NCI-H2081 treated with DMSO at 0.1 percent for 48 hours (cell line): ENCODE measurements at places on chromosomes 2 and 18.
A peak's percentile ranks its signal among the peaks of the same experiment; 100 is the strongest.

DNA sequence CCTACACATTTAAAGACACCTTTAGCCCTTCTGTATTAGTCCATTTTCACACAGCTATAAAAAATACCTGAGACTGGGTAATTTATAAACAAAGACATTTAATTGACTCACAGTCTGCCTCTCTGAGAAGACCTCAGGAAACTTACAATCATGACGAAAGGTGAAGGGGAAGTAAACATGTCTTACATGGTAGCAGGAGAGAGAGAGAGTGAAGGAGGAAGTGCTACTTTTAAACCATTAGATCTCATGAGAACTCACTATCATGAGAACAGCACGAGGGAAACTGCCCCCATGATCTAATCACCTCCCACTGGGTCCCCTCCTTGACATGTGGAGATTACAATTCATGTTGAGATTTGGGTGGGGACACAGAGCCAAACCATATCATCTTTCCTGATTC, 946.6 kb downstream of the SLC4A3 start:
- no peak for DNase-seq

DNA sequence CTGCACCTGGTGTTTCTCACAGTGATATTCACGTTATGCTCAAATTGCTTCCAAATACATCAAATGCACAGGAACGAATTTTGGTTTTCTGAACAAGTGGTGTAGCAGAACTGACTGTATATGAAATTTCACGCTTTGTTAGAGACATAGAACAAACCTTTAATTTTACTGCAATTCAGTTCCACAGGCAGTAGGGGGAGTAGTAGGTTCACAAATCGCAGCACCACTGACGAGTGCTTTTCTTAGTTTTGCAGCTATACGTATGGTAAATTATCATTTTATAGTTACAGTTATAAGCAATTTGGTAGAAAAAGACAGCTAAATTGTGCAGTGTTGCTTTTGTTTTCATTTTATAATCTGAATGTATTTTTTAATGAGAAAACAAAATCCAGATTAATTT, 113.3 kb downstream of the KIAA1328 start:
- DNase-seq: no peak

DNA sequence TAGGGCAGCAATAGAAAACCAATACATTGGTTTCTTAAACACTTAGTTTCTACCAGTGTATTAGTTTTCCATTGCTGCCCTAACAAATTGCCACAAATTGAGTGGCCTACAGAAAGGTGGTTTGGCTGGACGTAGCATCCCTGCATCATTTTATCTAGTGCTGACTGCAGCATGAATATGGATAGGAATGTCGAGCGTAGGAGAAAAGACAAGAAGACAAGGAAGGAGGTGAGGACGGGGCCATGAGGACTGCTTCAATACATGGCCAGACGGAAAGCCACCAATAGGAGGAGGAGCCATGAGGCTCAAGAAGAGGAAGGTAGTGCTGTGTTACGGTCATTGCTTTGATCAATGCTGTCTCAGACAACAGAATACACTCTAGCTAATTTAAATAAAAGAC, 154.5 kb upstream of the NDUFV2 start:
- DNase-seq: no peak

DNA sequence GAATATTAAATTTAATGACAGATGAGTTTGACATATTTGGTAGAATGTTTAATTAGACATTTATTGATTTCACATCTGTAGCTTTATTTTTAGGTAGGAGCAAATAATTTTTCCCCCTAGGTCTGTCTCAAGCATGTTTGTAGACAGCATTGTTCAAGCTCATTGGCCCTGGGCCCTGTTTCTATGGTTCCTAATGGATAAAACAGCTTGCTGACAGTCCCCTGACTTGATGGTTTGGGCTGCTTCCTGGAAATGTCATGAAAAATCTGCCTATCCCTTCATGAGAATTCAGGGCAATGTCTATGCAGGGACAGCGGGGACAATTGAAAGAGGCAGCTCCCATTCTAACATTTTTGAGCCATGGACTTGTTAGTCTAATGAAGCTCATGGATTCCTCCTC, 14.6 kb upstream of the MEP1B start:
- DNase-seq: no peak

- DNase-seq: no peak
Observed at GRCh38 chr2:229752970-229753729, 38.8 kb upstream of the DNER start.

GRCh38 chr2:28612131-28612812, 116.4 kb downstream of the PLB1 start:
- no peak for DNase-seq

GRCh38 chr2:23826040-23826439, 100.9 kb downstream of the ATAD2B start:
- DNase-seq: no peak

DNA sequence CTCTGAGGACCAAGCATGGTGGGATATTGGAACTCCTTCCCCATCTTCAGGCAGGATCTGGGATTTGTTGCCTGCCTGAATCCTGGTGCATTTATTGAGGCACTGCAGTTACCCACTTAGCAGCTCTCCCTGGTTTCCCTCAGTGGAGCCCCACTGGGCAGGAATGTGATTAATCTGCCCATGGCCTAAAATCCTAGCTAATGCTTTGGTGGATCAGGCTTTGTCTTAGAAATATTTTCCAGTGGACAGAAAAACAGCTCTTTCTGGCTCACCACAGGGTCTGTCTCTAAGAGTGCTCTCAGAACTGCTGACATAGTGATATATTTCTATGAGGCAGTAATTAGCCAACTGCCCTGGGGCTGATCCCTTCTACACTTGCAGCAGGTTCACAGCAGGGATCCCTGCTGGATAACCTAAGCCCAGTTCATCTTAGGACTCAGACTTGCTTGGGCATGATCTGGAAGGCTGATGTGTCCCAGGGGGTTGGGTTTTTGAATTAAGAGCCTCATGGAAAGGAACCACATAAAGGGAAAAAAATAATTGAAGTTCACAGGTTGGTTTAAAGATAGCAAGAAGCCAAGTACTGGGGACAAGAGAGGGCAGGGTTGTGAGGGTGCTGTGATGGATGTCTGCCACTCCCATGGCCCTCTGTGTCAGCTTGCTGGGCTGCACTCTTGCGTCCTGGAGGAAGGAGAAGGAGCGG, 44.3 kb upstream of the ZDBF2 start:
- DNase-seq: peak; percentile 67

- no peak for DNase-seq
Observed at GRCh38 chr2:214946949-214947348, 137.5 kb upstream of the BARD1 start.

- DNase-seq: no peak
Observed at GRCh38 chr18:9233771-9234440, 97.3 kb downstream of the ANKRD12 start.

- no peak for DNase-seq
Observed at GRCh38 chr2:229339618-229340017, 68.5 kb upstream of the PID1 start.

- no peak for DNase-seq
Observed at GRCh38 chr18:1652018-1652417, 747.3 kb downstream of the ADCYAP1 start.

GRCh38 chr2:11016735-11017388, 105.1 kb downstream of the KCNF1 start:
- DNase-seq: no peak

DNA sequence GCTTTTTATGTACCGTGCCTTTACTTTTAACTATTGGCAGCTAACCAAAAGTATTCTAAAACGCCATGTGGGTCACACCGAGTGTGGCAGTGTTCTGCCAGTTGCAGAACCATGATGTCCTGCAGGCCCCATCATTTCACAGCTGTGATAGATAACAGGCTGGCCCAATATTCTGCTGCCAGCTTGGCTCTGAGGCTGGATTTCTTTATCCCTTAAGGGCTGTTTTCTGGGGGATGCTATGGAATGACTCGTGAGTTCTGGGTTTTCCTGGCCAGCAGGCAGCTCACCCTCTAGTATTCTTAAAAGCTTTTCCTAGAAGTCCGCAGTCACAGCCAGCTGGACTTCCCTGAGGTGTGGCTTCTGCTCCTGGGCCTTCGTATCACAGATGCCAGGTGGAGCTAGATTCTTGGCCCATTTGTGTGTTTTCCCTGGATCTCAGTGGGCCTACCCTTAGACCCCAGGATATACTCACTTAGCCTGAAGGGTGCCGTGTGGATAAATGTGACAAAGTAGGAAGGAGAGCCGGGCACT, 41.0 kb downstream of the FHOD3 start:
- DNase-seq: no peak

GRCh38 chr2:222025881-222026271, 272.9 kb downstream of the PAX3 start:
- peak; percentile 20 for DNase-seq

- no peak for DNase-seq
Observed at GRCh38 chr2:100427627-100428258, 10.3 kb upstream of the CHST10 start.

GRCh38 chr2:210592726-210593125, 36.3 kb downstream of the CPS1 start:
- no peak for DNase-seq

- no peak for DNase-seq
Observed at GRCh38 chr2:166112193-166112605, 15.6 kb downstream of the SCN1A start.

- DNase-seq: no peak
Observed at GRCh38 chr2:146523196-146523595, 1321.6 kb upstream of the ACVR2A start.

DNA sequence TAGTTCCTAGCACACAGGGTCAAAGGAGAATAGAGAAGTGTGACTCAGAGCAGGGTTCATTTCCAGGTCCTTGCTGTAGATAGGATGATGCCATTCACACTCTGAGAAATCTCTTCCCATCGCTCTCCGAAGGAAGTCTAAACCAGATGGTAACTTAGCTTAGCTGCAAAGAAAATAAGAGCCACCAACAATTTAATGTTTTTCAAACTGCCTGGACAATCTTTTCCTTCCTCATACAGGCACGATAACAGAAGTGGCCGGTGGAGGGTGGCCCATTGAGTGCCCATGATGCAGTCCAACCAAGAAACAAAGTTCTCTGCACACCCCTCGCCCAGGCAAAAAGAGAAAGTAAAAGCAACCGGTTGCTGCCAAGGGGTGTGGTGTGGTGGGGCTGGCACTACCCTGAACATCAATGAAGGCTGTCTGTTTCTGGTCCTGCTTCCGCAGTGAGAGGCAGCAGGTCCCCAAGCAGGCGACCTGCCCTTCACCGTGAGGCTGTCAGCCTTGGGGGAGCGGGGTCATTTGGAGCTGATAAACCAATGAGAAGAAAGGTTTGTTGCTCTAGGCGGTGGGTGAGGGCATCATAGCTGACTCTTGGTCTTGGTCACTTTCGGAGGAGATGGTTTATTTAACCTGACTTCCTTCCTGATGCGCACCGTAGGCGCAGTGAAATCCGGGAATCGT, 105.6 kb upstream of the CD302 start:
- DNase-seq: no peak

DNA sequence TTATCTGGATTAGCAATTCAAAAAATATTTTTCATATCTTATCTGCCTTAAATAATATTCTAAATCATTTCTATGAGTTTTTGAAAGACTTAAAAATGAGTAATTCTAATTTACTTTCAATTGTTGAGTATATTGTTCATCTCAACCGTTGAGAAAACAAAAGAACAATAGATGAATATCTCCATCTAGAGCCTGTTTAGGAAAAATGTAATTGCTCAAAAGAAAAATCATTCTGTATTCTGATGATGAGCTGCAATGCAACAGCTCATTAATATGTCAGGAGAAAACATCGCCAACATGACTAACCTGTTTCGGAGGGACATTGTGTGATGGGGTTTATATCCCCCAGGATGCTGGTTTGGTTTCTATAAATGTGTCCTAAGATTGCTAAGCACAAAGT, 417.6 kb downstream of the SUCLG1 start:
- DNase-seq: no peak

GRCh38 chr2:197700960-197701359, 4.2 kb upstream of the MARS2 start:
- DNase-seq: no peak

- DNase-seq: no peak
Observed at GRCh38 chr2:134621939-134622705, 96.7 kb downstream of the TMEM163 start.

- no peak for DNase-seq
Observed at GRCh38 chr18:22639026-22639463, 221.3 kb upstream of the CTAGE1 start.

DNA sequence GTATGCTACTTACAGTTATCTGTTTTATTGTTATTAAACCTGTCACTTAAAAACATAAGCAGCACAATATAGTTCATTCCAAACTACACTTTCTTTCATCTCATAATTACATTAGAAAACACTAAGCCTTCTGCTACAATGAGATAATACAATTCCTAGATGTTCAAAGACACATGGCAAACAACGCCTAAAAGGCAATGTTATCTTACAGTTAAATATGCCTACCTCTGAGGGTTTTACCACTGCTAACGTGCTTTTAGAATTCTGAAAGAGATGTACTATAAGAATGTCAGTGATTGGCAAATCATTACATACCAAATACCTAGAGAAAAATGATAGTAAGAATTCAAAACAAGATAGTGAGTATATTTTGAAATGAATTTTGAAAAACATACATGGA, 46.8 kb upstream of the SPOPL start:
- DNase-seq: no peak

DNA sequence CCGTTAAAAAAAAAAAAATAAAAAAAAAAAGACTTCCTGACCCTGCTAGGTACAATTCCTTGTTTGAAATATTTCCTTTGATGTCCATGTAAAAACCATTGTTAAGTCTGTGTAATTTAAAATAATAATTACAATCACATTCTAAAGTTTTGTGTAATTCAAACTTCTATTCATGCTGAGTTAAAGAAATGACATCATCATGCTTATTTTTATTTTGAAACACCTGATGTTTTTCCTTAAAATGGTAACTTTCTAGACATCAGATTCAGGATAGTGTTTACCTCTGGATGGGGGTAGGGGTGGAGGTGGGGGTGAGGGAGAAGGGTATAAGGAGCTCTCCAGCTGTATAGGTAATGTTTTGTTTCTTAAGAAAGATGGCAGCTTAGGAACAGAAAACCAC, 92.8 kb downstream of the ADCYAP1 start:
- no peak for DNase-seq

DNA sequence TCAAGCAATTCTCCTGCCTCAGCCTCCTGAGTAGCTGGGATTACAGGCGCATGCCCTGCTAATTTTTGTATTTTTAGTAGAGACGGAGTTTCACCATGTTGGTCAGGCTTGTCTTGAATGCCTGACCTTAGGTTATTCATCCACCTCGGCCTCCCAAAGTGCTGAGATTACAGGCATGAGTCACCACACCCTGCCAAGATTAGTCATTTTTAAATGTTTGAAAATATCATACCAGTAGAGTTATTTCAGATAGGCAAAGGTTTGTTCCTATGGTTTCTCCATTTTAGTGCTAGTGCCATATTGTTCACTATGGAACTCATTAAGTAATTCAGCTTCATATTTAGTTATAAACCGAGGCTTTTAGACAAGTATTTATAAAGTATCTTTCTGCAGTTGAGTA, 52.3 kb downstream of the HIBCH start:
- no peak for DNase-seq
